ENCODE measurements at places on chromosomes 5 and 9.

GRCh38 chr5:39674209-39675082 is 249.7 kb upstream of the DAB2 start:
- no peak for DNase-seq

- DNase-seq, result no peak
Measured at GRCh38 chr5:128538250-128539037, 399 bp upstream of the FBN2 start.

- DNase-seq, result no peak
Measured at GRCh38 chr5:74179179-74179578, 461.3 kb downstream of the ENC1 start.

GRCh38 chr5:96671441-96671840 is 9.3 kb downstream of the CAST start:
- DNase-seq, result no peak

GRCh38 chr9:36935768-36936497 is 98.1 kb downstream of the PAX5 start:
- DNase-seq, result no peak

GRCh38 chr5:126848253-126848652 is 71.3 kb downstream of the LMNB1 start:
- no peak for DNase-seq

Measured in Caco-2 (cell line).